ENCODE measurements at places on chromosomes 4 and X.
A peak's percentile ranks its signal among the peaks of the same experiment; 100 is the strongest.

GRCh38 chrX:102712216-102712966 is at the start of gene GPRASP2:
GPRASP2 (plus strand) TSS chrX:102712448; CDS start chrX:102714870, 2,422 bp downstream.
- DNase-seq, result peak; percentile 19

DNA sequence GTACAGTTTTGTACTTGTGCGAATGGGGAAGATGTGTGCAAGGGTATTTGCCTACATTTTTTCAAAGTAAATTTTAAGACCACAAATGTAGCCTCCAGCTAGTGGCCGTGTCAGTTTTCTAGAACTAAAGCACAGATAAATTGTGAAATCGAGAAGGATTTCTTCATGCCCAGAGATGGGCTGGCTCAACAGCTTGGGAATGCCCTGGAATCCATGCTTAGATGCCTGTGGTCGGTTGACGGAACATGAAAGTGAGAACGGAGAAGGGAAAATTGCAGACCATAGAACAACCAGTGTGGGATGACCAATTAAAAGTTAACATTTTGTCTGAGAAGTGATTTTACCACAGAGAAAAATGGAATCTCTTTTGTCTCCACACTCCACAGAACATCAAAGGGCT is 73.2 kb upstream of the VCX2 start:
- no peak for DNase-seq

DNA sequence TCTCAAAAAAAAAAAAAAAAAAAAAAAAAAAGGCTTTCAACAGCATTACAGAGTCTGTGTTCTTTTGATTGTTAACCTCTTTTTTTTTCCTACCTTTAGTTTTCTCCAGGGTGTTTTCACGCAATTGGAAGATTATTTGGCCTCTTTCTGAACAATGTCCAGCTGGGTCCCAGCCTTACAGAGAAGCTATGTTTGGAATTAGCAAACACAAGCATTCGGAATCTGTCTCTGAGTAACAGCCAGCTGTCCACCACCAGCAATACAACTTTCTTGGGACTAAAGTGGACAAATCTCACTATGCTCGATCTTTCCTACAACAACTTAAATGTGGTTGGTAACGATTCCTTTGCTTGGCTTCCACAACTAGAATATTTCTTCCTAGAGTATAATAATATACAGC is 13.3 kb downstream of the TLR3 start:
- no peak for DNase-seq

GRCh38 chr4:10095296-10095991 is 21.2 kb downstream of the WDR1 start:
- DNase-seq, result no peak

Data from occipital lobe (tissue), 3 donors.